ENCODE measurements at places on chromosomes 5 and 9.

DNA sequence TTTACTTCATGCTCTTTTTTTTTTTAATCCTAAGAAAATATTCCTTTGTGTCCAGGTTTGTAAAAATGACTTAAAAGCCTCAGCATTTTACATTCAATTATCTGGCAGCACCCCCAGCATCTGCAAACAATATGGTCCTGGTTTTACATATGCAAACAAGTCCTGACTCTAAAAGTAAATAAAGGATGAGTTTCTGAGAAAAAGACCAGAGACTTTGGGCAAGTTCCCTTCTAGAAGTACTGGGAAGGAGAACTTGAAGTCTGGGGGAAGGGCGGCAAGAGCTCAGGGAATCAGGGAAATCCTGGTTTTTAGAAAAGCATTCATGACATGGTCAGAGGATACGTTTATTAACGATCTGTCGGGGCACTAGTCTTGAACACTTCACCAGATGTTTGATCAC, 25.8 kb downstream of the COL23A1 start:
- no peak for DNase-seq

DNA sequence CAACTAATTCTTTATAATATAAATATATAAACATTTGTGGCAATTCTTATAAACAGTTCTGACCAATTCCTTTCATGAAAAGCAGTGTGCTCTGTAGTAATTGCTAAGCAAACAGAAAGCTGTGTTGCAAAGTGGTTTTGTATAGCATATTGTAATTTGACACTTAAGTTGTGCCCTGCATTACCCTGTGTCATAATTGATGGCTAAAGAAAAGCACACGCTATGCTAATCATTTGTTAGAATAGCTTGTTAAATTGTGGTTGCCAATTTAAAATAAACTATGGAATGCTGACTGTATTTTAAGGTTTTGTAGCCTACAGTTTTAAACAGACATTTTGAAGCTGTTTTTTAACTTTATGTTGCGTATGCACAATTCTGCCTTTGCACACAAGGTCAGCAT, 140.0 kb downstream of the PBX3 start:
- DNase-seq: no peak

- DNase-seq: no peak
Measured at GRCh38 chr9:87276327-87276841, 221.3 kb upstream of the DAPK1 start.

- no peak for DNase-seq
Measured at GRCh38 chr5:74105126-74105780, 479.3 kb downstream of the ARHGEF28 start.

DNA sequence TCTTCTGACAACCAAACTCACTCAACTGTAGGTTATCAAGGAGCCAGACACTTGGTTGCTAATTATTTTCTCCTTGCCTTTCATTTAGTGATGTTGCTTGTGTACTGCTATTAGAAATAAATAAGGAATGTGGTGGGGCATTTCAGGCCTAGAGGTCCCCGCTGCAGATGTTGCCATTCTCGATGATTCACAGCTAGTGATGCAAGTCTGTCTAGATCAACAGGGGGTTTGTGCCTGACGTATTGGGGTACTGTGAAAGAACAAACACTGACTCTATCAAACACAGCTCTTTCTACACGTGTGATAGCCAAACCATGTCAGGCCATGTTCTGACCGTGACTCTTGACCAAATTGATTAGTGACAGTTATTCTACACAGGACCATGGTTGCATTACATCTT, 144.7 kb downstream of the OSTF1 start:
- no peak for DNase-seq

- DNase-seq: no peak
Measured at GRCh38 chr9:82115900-82116299, 127.3 kb downstream of the SPATA31D1 start.

DNA sequence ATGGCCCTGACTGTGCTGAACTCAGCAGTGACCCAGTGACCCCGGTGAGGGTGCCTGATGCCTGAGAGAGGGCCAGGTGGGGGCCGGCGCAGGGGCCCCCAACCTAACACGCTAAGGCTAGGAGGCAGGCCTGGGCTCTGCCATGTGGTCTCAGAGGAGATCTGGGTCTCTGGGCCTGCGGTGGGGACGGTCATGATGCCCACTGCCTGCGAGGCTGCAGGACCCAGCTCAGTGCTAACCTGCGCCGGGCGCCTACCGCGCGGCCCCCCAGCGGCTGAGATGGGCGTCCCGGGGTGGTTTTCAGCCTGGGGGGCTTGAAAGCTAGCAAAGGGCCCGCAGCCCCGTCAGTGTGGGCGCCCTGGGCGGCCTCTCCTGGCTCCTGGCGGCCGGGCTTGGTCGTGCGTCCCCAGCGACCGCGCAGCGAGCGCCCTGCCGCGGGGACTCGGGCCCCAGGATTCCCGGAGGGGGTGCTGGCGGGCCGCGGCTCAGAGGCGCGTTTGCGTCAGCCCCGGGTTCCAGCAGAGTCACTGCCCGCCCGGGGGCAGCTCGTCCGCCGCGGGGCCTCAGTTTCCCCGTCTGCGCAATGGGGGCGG, 2.5 kb downstream of the EGFL7 start:
- no peak for DNase-seq

GRCh38 chr9:129330711-129331492, 152.8 kb upstream of the IER5L start:
- DNase-seq: no peak

DNA sequence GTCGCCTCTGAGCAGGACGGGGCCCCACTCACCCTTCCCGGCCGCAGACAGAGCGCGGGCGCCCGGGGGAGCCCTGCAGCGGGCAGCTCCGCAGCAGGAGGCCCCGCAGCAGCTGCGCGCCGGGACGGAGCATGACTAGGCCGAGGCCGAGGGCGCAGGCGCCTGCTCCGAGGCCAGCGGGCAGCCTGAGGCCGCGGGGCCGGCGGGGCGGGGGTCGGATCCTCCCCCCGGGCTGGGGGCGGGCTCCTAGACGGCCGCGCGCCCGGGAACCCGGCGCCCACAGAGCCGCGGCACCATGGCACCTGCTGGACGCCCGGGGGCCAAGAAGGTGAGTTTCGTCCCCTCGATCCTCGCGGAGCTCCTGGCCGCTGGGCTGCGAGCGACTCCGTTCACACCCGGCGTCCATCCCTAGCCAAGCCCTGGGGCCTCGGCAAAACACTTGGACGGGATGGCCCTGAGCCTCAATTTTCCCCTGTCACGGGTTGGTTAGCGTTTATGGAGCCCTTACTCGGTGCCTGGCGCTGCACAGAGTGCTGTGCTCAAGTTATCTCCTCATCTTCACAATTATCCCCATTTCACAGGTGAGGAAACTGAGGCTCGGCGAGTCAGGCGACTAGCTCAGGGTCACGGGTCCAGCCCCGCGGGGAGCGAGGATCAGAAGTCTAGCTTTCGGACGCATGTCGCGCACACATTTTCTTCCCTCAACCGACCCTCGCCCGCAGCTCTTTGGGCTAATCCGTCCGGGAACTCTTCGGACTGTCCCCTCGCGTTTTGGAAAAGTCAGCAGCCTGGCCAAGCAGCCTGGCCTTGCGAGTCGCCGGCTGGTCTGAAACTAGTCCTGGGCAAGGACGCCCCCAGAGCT, at the start of the genes BHMT2 and DMGDH:
Gene BHMT2 (plus strand): TSS at position 280 of the 862 bp plus-strand sequence. CDS start 16 bp downstream, at position 296.
Gene DMGDH (minus strand): TSS at position 187 of the 862 bp plus-strand sequence. CDS start 54 bp downstream, at position 133.
- DNase-seq: no peak

DNA sequence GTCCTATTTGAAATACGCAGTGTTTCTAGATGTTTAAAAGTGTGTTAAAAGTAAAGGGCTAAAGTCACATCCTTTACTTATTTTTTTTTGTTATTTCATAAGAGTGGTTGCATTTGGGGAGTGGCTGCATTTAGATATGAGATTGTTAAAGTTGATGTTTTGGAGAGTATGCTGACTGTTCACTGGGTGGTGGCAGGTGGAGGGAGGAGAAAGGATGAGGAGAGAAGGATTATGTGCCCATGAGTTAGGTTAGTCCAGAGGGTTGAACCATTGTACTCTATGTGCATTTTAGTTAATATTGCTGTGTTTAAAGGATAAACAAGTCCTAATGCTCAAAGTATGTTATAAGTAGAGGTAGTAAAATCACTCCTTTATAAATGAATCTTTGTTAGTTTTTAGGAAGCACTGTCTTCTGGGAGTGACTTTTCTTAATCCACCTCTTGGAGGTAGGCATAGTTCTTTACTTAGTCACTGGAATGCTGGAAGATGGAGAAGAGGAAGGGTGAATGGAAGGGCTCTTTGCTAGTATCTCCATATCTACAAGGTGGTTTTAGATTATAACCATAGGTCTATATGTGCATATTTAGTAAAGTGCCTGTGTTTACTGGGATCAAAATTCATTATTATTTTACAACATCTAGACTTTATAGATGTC, 332.3 kb downstream of the NPR3 start:
- DNase-seq: no peak

DNA sequence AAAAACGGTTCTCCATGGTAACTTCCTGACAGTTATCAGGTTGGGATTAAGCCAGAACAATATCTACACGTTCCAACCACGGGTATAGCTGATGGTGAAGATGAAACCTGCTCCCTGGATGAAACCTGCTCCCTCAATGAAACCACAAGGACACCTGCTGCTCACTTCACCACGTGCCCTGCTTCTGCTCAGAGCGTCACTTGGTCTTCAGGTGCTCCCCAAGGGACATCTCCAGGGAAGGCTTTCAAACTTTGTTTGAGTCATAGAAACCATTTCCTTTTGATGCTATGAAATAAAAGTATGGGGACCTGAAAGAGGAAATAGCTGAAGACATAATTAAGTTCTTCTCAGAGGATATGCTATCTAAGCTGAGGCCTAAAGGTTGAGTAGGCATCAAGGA, 242.4 kb downstream of the MED10 start:
- no peak for DNase-seq

GRCh38 chr9:32708480-32709150, 73.1 kb upstream of the TAF1L start:
- no peak for DNase-seq

GRCh38 chr5:92581249-92581648, 999.8 kb downstream of the NR2F1-AS1 start:
- no peak for DNase-seq

DNA sequence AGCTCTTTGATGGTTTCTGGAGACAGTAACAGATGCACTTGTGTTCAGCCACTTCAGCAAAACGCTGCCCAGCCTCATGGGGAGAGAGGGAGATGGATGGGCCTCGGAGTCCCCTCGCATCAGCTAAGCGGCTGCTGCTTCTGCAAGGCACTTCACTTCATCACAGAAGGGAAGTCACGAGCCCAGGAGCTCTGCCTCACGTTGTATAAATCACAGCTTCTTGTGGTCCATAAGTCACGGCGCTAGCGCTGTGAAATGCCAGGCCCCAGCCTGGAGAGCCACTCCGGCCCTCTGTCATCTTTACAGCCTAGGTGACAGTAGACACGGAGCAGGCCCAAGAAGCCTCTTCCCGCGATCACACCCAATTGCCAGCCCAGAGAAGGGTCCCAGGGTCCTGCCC, 23.4 kb downstream of the DBH start:
- DNase-seq: no peak

DNA sequence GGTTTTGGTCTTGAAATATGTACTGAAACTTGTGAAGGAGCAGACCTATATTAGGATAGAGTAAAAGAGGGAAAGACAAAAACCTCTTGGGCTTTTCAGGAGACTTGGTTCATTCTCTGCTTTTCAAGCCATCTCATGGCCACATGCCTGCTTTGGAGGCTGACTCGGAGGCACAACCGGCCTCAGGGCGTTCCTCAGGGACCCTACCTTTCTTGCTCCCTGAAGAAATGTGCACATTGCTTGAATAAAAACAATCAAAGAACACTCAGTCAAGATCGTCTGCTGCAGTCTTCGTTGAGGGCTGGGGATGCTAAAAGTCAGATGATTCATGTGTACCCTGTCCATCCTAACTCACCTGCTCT, 994 bp downstream of the IRGM start:
- DNase-seq: no peak

DNA sequence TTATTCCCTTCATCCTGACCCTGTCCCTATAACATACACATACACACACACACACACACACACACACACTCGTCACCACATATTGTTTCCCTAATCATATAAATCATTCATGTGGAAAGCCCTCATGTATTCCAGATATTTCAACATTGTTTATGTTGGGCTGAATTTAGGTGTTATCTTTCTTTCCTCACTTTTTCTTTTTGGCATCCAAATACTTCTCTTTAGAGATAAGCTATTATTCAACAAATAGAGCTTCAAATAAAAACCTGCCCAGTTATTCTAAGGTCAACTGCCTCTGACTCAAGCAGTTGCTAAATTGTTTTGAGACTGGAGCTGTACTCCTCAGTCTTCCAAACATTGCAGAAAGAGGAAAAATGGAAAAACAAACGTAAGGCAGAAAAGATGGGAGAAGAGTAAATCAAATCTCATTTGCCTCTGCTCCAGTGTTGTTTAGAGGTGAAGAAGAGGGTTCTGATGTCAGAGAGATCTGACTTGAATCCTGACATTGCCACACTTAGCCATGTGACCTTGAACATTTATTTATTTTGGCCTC, 215.7 kb downstream of the GAS1 start:
- DNase-seq: no peak

DNA sequence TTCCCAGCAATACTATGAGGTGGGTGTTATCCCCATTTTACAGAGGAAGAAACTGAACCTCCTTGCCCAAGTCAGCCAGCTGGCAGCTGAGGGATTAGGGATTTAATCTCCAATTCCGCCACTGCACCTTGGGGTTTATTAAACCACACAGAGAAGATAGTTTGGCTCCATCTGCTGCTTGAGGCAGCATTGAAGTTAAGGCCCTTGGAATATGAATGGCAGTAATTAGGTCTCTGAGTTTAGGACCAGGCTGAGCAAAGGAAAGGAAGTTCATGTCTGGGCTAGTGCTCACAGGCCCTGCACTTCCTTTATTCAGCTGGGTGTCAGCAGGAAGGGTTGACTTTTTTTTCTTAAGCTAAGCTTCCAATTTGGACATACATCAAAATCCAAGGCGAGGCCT, 86.9 kb upstream of the GDNF start:
- DNase-seq: no peak

DNA sequence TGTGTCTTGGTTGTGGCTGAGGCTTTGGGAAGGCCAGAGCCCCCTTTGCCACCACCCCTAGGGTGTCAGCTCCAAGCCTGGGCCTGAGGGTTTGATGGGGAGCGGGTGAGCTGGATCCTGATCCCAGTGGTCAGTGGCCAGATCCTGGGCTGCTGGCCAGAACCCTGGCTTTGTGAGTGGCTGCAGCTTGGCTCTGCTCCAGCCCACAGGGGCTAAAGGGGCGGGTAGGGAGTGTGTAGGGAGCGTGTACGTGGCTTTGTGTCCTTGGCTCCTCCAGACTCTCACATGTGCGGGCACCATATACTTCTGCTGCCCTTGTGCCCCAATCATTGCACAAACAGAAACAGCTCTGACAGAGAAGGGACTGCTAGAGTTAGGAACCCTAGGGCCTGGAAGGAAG, 1.2 kb upstream of the IL11RA start:
- no peak for DNase-seq

DNA sequence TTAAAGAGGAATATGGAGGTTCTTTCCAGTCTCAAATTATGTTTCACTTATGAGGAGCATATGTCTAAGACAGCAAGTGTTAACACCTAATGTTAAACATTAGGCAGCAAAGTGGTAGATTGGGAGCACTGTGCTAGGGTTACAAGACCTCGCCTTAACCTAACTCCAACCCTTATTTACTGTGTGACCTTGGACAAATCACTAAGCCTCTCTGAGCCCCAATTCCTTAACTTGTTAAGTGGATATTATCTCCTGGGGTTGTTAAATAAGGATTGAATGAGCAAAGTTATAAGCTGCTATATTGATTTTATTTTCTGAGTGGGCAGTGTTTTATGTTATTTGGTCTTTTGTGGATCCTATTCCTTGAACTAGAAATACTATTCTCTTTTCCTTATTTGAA, 38.3 kb downstream of the TMEFF1 start:
- no peak for DNase-seq

All from naive thymus-derived CD4-positive, alpha-beta T cell (primary cell).